ENCODE measurements at places on chromosomes 12 and 14.

DNA sequence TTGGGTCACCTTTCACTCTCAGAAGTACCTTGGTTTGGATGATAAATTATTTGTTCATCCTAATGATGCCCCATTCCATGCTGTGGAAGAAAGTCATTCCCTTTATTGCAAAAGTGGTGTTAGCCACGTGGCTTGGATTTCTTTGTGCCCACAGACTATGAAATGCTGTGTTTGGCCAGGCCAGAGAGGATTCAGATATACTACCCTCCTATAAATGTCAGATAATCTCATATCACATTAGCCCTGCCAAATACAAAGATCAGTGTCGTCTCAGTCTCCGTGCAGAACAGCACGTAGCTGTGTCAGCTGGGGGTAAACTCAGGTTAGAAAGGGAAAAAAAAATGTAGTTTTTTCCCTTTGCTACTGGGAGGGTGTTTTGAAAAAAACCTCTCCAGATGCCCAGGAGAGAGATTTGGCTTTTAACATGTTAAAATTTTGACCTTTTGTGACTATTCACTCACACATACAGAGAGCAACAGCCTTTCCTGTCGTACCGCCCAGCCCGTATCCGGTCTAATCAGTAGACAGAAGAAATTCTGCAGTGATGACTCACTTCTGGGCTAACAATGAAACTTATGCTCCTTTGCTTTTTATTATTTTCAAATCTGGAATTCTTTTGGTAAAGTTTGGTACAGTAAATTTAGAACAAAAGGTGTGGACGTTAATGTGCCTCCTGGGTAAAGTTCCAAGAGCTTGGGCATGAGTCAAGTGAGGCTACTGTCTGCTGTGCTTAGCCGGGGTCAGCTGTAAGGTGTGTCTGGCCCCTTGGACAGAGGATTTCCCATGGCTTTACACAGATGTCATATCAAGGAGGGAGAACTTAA, 8.5 kb upstream of the PTPRB start:
- peak; percentile 94 for DNase-seq

DNA sequence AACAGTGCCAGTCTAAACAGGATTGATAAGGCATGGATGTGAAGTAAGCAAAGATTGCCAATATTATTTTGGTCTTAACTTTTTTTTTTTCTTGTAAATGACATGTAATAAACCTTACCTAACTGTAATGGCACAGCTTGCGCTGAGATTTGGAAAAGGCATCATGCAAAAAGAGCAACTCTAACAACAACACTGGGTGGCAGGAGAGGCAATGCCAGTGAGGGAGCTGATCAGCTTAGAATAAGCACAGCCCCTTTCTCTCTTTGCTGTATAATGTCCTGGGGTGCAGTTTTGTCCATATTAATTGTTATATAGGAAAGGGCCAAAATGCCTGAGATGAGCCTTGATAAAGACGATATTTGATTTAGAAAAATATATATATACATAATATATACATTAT, 1589.7 kb upstream of the FLRT2 start:
- no peak for DNase-seq

DNA sequence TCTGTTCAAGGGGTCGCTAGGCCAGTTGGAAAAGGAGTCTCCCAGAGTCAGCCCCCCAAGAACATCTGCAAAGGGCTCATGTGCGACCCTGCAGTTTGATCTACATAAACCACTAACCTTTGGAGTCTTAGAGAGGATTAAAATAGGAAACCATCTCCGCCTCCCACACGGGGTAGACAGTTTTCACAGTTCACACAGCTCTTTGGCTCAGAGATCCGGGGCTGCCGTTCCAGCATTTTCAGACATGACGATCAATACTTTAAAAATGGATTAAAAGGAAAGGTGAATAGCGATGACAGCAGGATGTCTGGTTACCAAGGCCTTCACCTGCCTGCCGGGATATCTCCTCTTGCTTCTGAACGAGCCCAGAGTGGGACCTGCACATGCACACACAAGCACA, 59.8 kb upstream of the BCL11B start:
- DNase-seq = no peak

GRCh38 chr14:64110802-64111201, 183.4 kb downstream of the ESR2 start:
- no peak for DNase-seq

DNA sequence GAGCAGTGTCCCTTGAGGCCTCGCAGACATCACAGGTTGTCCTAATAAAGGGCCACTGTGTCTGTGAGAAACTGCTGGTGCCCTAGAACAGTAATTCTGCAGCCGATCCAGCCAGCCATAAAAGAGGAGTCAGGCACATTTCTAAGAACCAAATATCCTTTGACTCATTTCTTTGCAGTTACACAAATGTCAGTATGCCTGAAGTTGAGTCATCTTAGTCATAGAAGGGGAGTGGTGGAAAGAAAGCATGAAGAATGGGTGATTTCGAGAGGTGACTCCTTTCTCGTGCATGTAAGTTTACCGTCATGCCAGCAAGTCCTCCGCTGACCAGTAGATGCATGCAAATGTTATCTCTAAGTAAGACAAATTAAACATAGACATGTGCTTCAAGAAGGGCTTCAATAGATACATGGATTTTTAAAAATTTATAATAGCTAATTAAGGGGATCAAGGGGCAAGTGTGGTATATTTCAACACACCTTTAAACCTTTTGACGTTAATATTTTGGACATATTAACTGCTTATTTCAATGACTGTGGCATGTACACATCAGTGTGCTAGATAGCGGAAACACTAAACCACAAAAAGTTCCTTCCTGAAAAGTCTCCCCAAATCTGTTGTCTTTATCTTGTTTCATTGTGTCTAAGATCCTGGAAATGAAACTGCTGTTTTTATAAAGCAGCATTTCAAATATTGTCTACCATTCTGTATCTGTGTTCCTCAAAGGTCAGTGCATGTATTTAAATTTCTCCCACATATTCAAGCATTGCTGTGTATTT, 497.4 kb downstream of the NPAS3 start:
- peak; percentile 82 for DNase-seq

DNA sequence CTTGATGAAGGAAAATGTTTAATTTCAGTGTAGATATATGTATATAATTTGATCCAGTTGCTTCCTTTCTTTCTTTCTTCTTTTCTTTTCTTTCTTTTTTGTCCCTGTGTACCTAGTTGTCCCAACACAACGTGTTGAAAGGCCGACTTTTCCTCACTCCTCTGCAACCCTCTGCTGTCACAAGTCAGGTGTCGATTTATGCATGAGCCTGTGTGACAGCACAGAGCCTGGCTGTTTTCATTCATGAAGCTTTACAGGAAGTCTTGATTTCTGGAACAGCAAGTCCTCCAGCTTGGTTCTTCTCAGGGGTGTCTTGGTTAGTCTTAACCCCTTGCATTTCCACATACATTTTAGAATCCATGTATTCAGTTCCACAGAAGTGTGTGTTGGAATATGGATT, 88.1 kb downstream of the PPP2R5C start:
- DNase-seq = no peak

GRCh38 chr12:25376985-25377384, 126.3 kb upstream of the KRAS start:
- DNase-seq = no peak

DNA sequence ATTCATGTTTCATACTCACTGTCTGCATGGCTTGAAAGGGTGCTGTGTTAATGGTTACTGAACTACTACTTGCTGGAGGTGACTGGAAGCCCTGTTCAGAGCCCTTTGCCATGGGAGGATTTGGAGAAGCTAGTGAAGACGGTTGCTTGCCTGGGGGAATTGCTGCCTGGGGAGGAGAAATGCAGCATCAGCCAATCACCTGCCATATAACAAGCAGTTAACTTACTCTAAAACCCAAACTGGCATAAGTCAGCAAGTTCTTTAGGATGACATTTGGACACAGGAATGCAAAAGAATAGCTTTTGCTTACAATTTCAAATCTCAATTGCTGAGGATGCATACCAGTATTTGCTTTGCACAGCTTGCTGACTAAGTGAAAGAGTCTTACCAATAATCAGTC, 23.4 kb upstream of the IPO8 start:
- DNase-seq = peak; percentile 34

- DNase-seq = peak; percentile 14
Measured at GRCh38 chr12:62191491-62192179, 68.6 kb upstream of the USP15 start.

Measured in brain microvascular endothelial cell (primary cell).